Activated naive CD4-positive, alpha-beta T cell (primary cell): ENCODE measurements at places on chromosomes 1 and 21.

GRCh38 chr21:25637851-25638659 is 1.0 kb upstream of the JAM2 start:
- DNase-seq = no peak

- peak; percentile 71 for DNase-seq
Observed at GRCh38 chr1:153536012-153536670, 350 bp upstream of the S100A6 start.

- no peak for DNase-seq
Observed at GRCh38 chr1:23475134-23475628, 8.8 kb downstream of the ASAP3 start.

- no peak for DNase-seq
Observed at GRCh38 chr1:5620997-5621396, 371.2 kb downstream of the NPHP4 start.

DNA sequence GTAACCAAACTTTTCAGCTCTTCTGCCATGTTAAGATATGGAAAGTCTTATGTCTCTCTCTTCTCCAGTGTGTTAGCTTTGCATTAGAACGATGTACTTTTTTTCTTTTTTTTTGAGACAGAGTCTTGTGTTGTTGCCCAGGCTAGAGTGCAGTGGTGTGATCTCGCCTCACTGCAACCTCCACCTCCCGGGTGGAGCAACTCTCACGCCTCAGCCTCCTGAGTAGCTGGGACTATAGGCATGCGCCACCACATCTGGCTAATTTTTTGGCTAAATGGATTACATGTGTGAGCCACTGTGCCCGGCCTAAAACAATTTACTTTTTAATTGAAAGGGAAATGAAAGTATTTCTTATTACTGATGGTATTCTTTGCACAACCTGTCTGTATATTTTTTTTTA is 35.8 kb downstream of the SPEN start:
- DNase-seq = no peak

DNA sequence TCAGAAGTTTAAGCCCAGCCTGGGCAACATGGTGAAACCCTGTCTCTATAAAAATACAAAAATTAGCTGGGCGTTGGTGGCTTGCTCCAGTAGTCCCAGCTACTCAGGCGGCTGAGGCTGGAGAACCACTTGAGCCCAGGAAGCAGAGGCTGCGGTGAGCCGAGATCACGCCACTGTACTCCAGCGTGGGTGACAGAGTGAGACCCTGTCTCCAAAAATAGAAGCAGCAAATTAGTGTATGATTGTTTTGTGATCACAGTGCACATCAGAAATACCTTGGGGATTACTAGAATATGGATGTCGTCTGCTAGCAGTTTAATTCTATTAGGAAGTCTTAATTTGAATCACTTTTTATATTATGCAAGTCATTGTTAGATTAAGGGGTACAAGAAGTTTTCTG is 59.0 kb downstream of the ZBTB17 start:
- DNase-seq = no peak

DNA sequence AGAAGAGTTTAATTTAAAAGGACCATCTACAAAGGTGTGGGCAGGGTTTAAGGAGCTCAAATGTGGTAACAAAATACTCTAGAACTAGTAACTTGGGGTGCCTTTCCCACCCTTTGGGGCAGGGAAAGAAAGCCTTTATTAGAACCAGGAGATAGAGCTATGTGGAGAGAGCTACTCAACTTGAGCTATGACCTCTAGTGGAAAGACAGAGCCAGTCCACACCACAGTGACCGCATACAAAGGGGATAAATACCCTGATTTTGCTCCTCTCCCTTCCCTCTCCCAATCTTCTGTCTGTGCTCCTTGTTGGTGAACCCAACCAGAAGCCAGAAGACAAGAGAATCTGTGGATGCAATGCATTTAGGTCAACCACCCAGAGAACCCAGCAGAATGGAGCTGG is 54.4 kb upstream of the JAK1 start:
- no peak for DNase-seq

GRCh38 chr21:44684483-44684882 is 2.5 kb upstream of the KRTAP12-1 start:
- no peak for DNase-seq

GRCh38 chr1:239816081-239816782 is 275.5 kb upstream of the FMN2 start:
- DNase-seq = no peak
